ENCODE measurements at places on chromosomes 12 and 14.

GRCh38 chr14:81415781-81416180 lies 15.7 kb upstream of the STON2 start:
- DNase-seq = no peak

DNA sequence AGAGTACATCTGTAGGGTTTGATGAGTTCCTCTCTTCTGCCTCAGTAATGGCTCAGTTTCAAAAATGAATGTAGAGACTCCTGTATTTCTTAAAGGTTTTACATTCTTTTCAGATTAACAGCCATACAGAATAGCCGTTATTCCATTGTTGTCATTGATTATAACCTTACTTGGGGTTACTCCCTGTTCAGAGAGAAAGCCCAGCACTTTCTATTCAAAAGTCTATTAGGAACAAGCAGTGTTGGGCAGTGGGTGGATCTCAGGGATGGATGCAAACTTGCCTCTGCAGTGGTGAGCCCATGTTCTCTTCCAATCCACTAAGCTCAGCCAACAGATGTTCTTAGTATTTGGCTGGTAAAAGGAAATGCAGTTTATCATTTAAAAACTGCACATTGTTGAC lies 342.6 kb upstream of the E2F7 start:
- no peak for DNase-seq

DNA sequence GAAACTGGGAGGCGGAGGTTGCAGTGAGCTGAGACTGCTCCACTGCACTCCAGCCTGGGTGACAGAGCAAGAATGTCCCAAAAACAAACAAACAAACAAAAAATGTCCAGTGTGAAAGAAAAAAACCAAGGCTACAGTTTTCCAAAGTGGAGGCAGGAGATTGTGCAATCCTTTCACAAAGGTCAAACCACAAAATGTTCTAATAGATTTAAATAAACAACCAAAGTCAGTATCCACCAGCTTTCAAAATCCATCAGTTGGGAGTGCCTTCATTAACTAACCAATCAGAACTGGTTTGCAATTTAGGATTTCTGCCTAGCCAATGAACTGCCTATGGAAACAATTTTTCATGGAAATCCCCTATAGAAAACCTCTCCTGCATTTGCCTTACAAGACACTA lies 52.3 kb upstream of the TRIM9 start:
- no peak for DNase-seq

DNA sequence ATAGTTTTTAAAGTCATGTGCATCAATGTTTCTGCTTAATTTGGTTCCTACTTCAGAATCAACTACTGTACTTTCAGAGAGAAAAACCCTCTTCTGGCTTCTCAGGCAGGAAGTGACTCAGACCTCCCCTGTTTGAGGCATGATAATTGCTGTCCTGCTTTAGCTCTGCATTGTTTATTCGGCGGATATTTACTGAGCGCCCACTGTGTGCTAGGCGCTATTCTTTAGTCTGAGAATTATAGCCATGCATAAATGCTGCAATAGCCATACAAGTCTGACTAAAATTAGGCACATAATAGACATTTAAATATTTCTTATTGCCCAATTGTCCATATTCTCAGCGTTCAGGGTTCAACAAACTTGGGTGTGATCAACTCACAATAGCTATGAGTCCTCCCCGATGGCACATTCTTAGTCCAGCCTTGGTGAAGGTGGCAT lies 6.1 kb upstream of the AMIGO2 start:
- DNase-seq = peak; percentile 89

- DNase-seq = no peak
Measured at GRCh38 chr14:50728836-50729235, 60.7 kb upstream of the SAV1 start.

- no peak for DNase-seq
Measured at GRCh38 chr14:60014402-60014801, 77.3 kb upstream of the PCNX4 start.

DNA sequence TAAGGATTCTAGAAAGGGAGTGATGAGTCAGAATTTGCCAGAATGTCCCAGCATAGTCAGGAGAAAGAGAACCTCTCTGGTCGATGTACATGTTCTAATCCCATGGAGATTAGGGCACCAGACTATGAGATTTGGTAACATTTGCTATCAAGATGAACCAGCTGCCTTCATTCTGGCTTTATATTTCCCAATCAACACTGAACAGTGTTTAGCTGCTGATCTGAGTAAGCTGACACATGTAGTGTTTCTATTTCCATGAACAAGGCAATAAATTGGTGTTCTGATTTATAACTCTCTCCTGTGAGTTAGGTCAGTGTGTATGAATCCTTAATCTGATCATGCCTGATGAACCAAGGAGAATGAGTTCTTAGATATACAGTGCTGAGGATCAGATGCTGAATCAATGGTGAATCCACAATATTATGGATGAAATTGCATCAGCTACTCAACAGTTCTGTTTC lies 158.0 kb upstream of the AMIGO2 start:
- no peak for DNase-seq

DNA sequence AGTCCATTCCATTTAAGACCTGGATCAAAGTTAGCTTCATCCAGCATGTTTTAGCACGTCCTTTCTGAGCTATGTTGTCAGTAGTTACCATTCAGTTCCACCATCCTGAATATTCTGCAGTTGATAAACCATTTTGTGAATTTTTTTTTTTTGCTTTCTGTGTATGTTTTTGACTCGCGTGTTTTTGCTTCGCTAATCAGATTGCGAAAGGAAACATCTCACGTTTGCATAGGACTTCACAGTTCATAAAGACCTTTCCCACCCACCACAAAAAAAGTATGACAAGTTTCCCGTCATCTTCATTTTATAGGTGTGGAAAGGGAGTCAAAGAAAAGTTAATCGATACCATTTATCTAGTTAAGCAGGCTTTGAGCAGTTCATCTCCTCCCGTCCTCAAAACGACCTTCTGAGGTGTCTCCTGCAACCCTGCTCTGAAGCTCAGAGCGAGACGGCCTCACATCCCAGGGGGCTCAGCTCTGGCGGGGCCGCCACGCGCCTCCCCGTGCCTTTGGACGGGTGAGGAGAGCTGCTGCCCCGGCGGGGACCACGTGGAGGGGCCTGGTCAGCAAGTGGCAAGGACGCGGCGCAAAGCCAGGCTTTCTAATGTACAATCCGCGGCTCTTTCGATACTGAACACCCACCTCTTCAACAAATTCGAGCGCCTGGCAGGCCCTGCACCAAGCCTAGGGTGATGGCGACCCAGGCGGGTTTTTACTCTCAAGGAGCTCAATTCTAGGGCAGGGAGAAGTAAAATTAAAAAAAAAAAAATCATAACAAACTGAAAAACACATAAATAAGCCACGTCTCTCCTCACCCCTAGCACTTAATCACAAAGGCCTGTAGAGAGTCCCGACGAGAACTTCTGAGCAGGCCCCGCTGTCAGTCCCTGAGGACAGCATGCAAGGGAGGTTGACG lies 988 bp upstream of the TMEM263 start:
- DNase-seq = peak; percentile 42

DNA sequence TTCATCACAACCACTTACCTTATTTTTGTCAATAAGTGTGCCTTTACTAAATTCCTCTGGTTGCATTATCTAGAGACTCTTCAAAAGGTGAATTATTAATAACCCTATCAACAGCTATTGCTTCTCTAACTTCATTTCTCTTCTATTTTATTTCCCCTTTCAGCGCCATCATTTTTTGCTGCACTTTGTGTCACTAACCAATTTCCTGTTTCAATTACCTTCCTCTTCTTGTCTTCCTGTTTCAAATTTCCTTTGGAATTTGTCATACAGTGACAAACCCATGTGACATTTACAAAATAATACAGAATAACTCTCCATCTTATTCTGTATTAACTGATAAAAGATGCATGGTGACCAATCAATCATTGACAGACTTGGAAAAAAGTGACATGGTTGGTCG lies 12.2 kb upstream of the CLEC2A start:
- DNase-seq = no peak

GRCh38 chr12:7018350-7019042 lies at the start of gene LPCAT3:
LPCAT3 (minus strand) TSS chr12:7018476; CDS start chr12:7018424, 52 bp downstream.
- peak; percentile 94 for DNase-seq

DNA sequence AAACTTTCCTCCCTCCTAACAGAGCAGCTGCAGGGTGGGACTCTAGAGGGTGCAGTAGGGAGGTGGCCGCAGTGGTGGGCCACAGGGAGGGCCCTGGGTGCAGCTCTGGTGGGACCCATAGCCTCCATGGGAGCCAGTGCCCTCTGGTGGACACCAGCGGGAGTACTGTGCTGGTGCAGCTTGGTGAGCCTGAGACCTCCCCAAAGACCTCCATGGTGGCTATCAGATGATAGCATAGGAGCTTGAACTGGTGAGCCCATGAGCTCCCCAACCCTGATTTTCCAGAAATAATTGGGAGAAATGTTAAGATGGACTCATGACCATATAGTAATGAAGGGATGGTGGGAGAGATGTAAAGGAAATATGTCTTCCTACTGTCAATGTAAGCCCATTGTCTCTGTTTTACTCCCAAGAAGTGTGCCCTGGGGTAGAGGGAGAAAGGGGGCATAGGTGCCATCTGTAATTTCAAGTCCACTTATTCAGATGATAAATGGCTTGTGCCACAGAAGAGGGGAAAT lies 98.7 kb downstream of the GAS2L3 start:
- DNase-seq = no peak

GRCh38 chr12:124633365-124634362 lies 66.3 kb upstream of the NCOR2 start:
- peak; percentile 30 for DNase-seq

DNA sequence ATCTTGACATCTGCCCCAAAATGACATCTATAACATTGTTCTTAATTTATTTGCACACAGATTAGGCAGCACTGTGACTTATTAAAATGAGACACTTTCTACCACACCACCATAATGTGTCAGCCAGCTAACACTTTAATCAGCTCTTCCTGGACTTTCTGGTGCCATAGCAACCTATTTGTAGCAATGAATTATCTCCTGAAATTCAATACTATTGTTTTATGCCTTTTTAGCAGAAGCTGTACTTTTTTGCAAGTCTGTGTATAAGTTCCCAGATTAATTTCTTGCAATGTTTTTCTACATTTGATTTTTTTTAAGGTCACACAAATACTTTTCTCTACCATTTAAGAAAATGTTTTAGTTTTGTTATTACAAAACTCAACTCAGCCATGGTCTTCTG lies 72.8 kb upstream of the SAV1 start:
- DNase-seq = no peak

- no peak for DNase-seq
Measured at GRCh38 chr12:118959985-118960560, 21.3 kb upstream of the SRRM4 start.

DNA sequence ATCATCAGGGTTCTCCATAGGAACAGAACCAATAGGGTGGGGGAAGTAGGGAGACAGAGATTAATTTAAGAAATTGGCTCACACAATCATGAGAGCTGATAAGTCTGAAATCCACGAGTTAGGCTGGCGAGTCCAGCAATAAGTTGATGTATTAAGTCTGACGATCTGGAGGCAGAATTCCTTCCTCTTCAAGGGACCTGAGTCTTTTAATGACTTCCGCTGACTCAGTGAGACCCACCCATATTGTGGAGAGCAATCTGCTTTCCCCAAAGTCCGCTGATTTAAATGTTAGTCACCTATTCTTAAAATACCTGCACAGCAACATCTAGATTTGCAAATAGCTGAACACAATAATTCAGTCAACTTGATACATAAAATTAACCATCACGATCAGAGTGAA lies 97.8 kb downstream of the SPTSSA start:
- DNase-seq = no peak

GRCh38 chr12:9039397-9039977 lies 50.1 kb downstream of the KLRG1 start:
- peak; percentile 44 for DNase-seq

GRCh38 chr14:38420048-38420447 lies 164.2 kb upstream of the CLEC14A start:
- peak; percentile 61 for DNase-seq

- DNase-seq = no peak
Measured at GRCh38 chr12:50043854-50044253, 13.5 kb upstream of the ASIC1 start.

DNA sequence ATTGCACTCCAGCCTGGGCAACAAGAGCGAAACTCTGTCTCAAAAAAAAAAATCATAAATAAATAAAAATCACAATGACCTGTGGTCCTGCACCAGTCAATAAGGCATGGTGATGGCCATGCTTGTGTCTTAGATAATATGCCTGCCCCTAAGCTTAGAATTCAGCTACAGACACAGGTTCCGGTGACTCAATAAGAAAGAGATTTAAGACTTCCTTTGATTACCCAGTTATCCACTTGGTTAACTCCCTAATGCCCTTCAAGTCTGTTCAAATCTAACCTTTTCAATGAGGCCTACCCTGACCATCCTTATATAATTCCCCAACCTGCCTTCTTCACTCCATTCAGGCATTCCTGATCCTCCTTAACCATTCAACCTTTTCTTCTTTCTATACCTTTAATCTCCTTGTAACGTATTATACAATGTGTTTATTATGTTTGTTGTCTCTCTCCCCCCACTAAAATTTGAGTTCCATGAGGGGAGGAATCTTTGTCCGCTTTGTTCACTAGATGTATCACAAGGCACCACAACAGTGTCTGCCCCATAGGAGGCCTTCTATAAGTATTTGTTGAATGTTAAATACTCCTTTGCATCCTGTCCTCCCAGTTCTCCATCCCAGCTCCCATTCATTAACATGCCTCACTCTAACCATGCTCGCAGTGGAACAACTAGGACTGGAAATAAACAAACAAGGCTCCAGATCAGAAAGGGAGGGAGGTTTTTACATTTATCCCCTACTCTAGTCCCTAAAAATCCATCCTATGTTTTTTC lies 8.9 kb downstream of the MAP4K5 start:
- DNase-seq = no peak

DNA sequence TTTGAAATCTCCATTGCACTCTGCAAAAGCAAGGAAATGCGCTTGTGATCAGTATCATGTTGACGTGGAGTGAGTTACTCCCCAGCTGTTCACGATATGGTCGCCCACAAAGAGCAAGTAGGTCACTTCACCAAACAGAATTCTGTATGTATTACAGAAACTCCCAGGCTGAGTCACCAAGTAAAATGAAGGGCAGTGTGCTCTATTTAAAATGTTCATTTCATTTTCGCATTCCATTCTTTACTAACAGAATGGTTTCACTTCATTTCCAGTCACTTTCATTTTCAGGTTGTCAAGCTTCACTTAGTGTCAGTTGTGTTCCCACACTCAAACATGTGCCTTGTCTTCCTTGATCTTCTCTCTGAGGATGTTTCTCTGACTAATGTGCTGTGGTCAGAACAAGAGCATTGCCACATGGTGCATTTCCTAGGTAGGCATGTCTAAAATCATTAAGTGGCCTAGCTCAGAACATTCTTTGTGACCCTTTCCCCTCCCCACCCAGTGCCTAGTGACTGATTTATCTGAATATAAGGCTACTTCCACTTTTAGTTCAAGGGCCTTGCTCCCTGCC lies 391.2 kb downstream of the RAD51B start:
- DNase-seq = peak; percentile 91

- no peak for DNase-seq
Measured at GRCh38 chr12:132710043-132710404, 618 bp upstream of the PGAM5 start.

DNA sequence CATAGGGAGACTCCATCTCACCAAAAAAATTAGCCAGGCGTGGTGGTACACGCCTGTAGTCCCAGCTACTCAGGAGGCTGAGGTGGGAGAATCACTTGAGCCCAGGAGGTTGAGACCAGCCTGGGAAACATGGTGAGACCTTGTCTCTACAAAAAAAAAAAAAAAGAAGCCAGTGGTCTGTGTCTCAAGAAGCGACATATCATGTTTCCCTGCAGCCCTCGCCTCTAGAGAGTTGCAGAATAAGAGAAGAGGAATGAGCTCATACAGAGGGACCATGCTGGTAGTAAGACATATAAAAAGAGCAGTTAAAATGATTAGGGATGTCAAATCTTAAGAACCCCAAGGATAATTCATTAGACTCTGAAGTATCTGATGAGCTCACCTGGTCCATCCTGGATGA lies 39.4 kb upstream of the BICDL1 start:
- no peak for DNase-seq

Measured in fibroblast of skin of back (primary cell).